ENCODE measurements at places on chromosomes 12 and 14. TPM values are rescaled to one million over a fixed set of nuclear protein-coding genes. Genes with fewer than 3 reads are reported as not detected.

DNA sequence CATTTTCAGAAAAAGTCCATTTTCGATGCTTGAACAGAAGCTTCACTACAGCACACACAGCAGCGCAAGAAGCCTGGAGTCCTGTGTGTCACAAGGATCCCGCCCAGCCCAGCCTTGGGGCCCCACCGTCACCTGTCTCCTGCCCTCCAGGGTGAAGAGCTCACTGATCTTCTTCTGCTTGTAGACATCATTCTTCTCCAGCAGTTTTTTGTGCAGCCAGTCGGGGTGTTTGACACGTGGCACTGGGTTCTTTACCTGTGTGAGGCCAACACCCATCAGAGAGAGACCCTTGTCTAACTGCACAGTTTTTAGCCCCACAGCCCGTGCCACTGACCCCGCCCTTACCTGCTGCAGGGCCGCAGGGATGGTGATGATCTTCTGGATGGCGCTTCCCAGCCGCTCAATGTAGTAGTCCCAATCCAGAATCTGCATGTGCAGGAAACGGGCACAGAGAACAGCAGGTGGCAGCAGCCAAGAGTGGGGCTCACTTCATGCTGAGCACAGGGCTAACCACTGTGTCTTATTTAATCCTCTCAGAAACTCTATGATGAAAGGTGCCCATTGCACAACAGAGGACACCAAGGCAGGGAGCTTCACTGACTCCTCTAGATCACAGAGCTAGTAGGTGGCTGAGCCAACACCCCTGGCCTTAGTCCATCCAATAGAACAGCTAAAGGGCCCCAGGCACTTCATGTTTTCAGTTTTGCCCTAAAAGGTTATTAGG is 30.0 kb downstream of the POLE start:
- peaks cover 76% of the 10 kb centered on the region for H3K36me3 ChIP-seq
- H3K27me3 ChIP-seq: no peaks in the 10 kb centered on the region
- no peak for DNase-seq
- H3K4me3 ChIP-seq: no peak overlapping the region
- H3K27ac ChIP-seq: no peak overlapping the region

- no peak for DNase-seq
- no peak overlapping the region for H3K4me3 ChIP-seq
- H3K4me1 ChIP-seq: no peaks in the 10 kb centered on the region
- no peak overlapping the region for H3K27ac ChIP-seq
- no peaks in the 10 kb centered on the region for H3K27me3 ChIP-seq
- no peaks in the 10 kb centered on the region for H3K36me3 ChIP-seq
Measured at GRCh38 chr14:52235866-52236510, 31.5 kb upstream of the PTGDR start.

GRCh38 chr12:94712815-94713515 is 62.6 kb upstream of the TMCC3 start:
- no peaks in the 10 kb centered on the region for H3K4me1 ChIP-seq
- DNase-seq: no peak
- no peak overlapping the region for H3K4me3 ChIP-seq
- no peak overlapping the region for H3K27ac ChIP-seq
- H3K36me3 ChIP-seq: no peaks in the 10 kb centered on the region

GRCh38 chr12:132827763-132828703 is 636 bp downstream of the GOLGA3 start:
- peaks cover 30% of the 10 kb centered on the region for H3K36me3 ChIP-seq
- peak overlapping the region; percentile 87 for H3K4me3 ChIP-seq
- H3K27ac ChIP-seq: peak overlapping the region; percentile 99
- H3K4me1 ChIP-seq: peaks cover 23% of the 10 kb centered on the region

The GPN3 gene
- 41.4 TPM for total RNA-seq

The LRP1-AS gene
- not detected for total RNA-seq
